Vein endothelial cell (primary cell): ENCODE measurements at places on chromosomes 16 and 17. TPM values are rescaled to one million over a fixed set of nuclear protein-coding genes. Genes with fewer than 3 reads are reported as not detected.

Gene APOBR
- not detected in 2 replicates for total RNA-seq

Gene HS3ST3B1
- total RNA-seq: under 0.01 and 0.10 TPM in 2 replicates

Gene C17orf113
- 0.29 and 0.33 TPM in 2 replicates for total RNA-seq

Gene SEPTIN12
- total RNA-seq: not detected in 2 replicates

Gene C16orf89
- total RNA-seq: under 0.01 TPM in 1 of 2 replicates, not detected in the other

Gene SLC5A10
- not detected in 2 replicates for total RNA-seq

Gene KRTAP1-1
- not detected in 2 replicates for total RNA-seq

Gene VMO1
- total RNA-seq: not detected in 2 replicates

Gene MEOX1
- total RNA-seq: under 0.01 TPM in 1 of 2 replicates, not detected in the other
